ENCODE measurements at places on chromosomes 5 and 9.
A peak's percentile ranks its signal among the peaks of the same experiment; 100 is the strongest.

DNA sequence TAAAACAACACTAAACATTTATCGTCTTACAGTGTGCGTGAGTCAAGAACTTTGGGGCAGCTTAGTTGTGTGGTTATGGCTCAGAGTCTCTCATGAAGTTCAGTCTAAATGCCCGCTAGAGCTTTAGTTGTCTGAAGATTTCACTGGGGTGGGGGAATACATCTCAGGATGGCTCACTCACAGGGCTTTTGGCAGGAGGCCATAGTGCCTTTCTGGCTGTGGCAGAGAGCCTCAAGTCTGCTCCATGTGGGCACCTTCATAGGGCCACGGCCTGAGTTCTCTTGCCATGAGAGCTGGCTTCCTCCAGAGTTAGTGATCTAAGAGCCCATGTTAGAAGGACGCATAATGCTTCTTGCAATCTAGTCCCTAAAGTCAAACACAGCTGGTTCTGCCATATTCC lies 258.8 kb upstream of the NUDT12 start:
- DNase-seq: no peak

DNA sequence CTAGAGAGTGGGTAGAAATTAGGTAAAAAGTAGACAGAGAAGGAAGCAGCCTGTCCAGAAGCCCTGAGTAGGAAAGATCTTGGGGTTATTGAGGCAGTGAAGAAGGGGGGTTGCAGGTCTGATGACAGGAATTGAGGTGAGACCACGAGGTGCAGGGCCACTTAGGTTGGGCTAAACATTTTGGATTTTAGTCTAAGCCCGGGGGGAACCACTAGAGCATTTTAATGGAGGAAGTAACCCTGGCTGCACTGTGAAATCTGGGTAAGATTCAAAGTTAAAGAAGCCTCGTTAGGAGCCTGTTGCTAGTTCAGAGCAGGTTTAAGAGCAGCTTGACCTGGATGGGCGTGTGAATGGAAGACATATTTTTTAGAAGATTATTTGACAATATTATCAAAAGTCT lies 38.3 kb downstream of the MAP3K1 start:
- DNase-seq: no peak

DNA sequence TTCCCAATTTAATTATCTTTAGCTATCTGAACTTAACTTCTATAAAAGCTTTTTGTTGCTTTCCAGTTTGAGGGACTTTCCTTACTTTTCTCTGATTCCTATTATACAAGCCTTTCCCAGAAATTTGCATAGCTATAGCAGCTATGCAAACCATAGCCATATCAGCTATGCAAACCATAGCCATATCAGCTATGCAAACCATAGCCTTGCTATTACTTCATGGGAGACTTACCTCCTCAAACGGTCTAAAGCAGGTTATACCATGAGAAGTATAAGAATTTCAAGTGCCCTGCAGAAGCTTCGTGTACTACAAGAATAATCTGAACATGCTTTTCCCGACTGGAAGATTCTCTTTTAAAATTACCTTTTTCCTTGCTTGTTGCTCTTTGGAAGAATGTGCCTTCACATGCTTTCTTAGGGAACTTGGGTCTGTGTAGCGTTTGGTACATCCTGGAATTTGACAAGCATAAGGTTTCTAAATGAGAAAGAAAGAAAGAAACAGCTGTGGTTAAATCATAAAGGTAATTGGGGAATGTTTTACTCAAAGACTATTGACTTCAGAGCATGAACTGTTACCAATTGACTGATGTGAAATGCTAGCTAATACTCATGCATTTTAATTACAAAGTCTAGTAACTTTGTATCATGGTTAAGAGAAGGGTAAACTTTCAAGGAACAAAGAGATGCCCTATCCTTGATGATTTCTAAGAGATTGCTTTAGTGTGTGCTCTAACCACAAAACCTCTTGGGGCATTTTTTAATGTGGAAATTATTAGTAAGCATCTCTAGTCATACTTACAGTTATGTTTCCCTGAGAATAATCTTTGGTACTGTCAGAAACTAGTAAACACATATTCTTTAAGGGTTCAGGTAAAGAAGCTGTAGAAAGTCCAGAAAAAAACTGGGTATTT lies 367.6 kb downstream of the GLIS3 start:
- no peak for DNase-seq

GRCh38 chr5:148465381-148466235 lies 81.8 kb downstream of the FBXO38 start:
- no peak for DNase-seq

- DNase-seq: no peak
These were observed 38.4 kb downstream of the ANXA2R start for GRCh38 chr5:43001748-43002147.

DNA sequence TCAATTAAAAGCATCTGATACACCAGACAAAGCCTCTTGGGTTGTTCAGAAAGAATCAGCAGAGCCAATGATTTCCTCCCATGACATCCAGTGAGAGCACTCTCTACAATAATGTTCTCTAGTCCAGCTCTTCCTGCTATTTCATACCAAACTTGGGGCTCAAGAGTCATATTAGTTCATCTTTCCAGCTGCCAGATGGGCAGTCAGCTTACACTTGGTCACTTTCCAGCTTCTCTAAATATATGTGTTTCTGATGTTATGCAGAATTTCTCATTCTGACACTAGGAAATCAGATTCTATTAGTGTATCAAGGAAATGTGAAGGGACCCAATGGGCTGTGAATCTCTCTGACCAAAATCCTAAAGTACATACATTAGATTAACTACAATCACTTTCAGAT lies 148.9 kb downstream of the ENC1 start:
- DNase-seq: no peak

DNA sequence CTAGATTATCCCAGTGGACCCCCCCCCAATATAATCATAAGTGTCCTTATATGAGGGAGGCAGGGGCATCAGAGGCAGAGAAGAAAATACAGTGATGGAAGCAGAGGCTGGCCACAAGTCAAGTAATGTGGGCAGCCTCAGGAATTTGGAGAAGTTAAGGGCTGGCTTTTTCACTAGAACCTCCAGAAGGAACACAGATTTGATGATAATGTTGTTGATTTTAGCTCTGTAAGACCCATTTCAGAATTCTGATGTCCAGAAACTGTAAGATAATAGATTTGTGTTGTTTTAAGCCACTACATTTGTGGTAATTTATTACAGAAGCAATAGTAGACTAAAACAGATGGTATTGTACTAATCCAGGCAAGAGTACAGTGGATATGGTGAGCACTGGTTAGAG lies 36.3 kb upstream of the LRRTM2 start:
- no peak for DNase-seq

GRCh38 chr9:29456940-29457339 lies 1883.7 kb upstream of the C9orf72 start:
- no peak for DNase-seq

GRCh38 chr5:91403438-91403837 lies 20.3 kb upstream of the ARRDC3 start:
- no peak for DNase-seq

GRCh38 chr5:126385524-126386502 lies 37.4 kb upstream of the GRAMD2B start:
- DNase-seq: no peak

DNA sequence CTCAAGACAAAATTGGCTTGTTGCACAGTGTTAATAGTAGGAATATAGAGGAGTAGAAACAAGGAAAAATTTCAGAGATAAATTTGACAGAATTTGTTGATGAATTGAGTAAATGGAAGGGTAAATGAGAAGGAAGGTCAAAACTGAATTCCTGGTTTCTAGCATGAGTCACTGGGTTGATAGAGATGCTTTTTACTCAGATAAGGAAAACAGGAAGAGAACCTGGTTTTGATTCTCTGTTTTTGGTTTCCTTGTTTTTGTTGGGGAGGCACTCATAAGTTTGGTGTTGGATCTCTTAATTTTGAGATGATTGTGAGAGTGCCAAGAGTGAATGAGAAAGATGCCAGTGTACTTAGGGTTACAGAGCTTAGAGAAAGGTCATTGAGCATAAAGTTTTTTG lies 7.1 kb downstream of the LRRC70 start:
- DNase-seq: no peak

- DNase-seq: no peak
These were observed 16.8 kb downstream of the TNFSF15 start for GRCh38 chr9:114789006-114789405.

DNA sequence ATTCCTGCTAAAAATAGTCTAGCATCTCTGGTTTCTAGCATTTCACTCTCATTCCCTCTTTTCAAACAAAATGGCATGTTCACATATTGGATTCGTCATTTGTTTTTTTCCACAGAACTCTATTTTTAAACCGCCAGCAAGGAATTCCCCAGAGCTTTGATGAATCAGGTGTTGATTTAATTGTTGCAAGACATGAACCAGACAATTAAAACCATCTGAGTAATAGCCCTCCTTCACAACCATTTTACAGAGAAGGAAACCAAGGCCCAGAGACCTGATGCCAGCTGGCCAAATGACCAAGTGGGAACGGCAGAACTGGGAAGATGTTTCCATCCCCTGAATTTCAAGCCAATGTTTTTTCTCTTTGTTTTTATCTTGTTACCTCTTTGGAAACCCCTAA lies 167.0 kb downstream of the CAAP1 start:
- DNase-seq: no peak

GRCh38 chr9:133609311-133610098 lies at the start of gene FAM163B:
Gene FAM163B (minus strand): TSS chr9:133609389. CDS start chr9:133580223, 29,166 bp downstream.
- no peak for DNase-seq

GRCh38 chr5:179435731-179436315 lies 90.6 kb upstream of the ADAMTS2 start:
- DNase-seq: no peak

DNA sequence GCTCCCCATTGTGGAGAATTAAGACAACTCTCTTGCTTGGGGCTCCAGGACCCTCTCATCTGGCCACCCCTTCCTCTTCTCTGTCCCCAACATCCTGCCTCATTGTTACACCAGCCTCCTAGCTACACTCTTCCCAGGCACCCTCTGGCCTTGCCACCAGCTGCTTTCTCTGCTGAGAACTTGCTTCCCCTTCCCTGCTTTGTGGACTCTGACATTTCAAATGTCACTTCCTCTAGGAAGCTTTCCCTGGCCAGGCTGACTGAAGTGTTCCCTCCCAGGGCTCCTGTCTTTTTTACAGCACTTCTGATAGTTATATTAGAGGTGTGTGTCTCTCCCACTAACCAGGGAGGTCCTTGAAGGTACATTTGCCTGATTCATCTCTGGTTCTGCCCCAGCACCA lies 194.0 kb upstream of the KLF4 start:
- no peak for DNase-seq

- DNase-seq: peak; percentile 26
These were observed 1.9 kb upstream of the CRB2 start for GRCh38 chr9:123353984-123354591.

GRCh38 chr5:137887831-137888230 lies 1.4 kb upstream of the PKD2L2 start:
- DNase-seq: no peak

DNA sequence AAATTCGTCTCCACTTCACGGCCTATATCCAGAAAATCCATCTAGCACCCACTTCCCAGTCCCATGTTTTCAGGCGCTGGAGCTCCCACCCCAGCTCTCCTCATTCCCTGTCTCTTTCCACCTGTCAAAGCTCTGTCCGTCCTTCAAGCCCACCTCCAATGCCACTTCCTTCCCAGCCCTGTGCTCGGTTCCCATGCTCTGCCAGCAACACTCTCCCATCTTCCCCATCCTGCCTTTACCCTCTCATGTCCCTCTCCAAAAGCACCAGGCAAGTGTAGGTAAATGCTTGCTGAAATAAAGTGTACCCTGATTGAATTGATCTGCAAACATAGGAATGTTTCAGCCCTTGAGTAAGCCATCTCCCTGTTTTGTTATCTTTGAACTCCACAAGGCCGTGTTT lies 9.2 kb downstream of the DRD1 start:
- DNase-seq: no peak

DNA sequence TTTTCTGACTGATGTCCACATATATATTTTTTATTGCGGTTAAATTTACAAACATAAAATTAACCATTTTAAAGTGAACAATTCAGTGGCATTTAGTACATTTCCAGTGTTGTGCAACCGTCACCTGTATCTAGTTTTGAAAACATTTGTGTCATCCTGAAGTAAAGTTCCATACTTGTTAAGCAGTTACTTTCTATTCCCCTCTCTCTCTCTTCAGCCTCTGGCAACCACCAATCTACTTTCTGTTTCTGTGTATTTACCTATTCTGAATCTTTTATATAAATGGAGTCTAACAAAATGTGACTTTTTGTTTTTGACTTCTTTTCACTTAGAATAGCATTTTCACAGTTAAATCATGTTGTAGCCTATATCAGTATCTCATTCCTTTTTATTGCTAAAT lies 480.1 kb upstream of the SMARCA2 start:
- no peak for DNase-seq

- no peak for DNase-seq
These were observed 21.6 kb upstream of the ERAP1 start for GRCh38 chr5:96829297-96829696.

DNA sequence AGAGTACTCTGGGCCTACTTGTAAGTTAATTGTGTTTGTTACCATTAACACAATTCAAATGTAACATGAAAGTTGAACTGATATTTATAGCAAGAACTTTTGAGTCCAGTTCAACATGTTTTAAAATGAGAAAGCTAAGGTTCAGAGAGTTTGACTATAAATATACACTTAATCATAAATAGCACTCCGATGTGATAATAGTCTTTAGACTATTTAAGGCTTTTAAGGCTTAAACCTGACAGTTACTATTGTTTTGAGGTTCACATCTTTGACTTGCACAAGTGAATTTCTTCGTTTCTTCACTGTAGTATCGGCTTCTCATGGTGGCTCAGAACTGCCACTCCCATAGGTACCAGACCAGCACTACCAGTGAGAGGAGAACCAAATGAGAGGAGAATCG lies 42.4 kb downstream of the ZNF608 start:
- DNase-seq: no peak

GRCh38 chr5:83844449-83845068 lies 123.9 kb upstream of the HAPLN1 start:
- DNase-seq: no peak

DNA sequence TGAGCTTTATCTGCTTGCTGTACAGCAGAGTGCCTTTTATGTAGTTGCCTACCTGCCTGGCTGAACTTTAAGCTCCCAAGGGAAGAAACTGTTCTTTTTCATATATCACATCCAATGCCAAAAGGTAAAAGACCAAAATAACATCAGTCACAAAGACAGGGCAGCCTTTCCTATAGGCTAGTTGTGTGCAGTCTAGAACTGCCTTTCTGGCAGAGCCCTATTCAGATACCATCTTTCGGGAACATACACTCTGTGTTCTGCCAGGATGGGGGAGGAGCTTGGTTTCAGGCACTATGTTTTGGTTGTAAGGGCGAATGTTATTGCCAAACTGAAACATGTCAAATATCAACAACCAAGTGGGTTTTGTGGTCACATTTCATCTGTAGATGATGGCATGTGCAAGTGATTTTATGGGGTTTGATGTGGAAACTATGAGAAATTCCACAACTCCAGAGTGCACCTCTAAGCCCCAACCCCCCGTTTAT lies 314.5 kb downstream of the ADGRV1 start:
- no peak for DNase-seq

DNA sequence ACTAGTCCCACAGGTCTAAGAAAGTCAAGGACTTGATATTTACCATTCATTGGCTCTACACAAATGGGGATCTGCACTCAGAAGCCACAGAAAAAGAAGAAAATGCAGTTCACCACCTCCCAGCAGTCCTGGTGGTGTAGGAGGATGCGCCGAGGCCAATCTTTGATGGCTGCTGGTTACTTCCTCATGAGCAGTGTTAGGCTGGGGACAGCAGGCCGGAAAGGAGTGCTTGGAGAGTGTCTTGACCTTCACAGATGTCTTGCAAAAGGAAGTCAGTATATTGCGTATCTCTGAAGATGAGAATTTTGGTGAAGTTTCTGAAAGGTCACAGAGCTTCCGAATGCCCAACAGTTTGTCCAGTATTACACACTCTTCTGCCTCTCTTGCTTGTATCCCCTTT lies 597.0 kb downstream of the EBF1 start:
- DNase-seq: no peak
